ENCODE measurements at places on chromosomes 1 and 21.

- DNase-seq: no peak
These were observed 116.2 kb downstream of the HMCN1 start for GRCh38 chr1:185850366-185850765.

- no peak for DNase-seq
These were observed 339.1 kb downstream of the PTPRC start for GRCh38 chr1:198977909-198978308.

DNA sequence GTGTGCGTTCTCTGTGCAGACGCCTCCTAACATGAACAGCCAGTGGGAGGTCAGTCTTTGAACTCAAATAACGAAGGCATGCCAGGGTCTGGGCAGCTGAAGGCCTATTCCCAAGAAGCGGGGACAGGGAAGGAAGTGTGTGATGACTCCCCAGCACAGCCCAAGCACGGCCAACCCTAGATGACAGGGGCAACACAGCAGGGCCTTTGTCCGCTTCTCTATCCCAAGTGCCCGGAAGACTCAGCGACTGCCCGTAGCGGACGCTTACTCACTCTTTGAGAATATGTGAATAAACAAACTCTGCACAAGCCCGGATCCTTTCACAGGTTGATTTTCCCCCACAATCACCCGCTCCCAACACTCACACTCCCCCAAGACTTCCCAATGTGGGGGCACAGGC lies 11.2 kb downstream of the C1orf198 start:
- no peak for DNase-seq

- DNase-seq: no peak
These were observed 48.2 kb downstream of the COQ8A start for GRCh38 chr1:226988334-226988666.

GRCh38 chr1:159185121-159185520 lies 13.7 kb downstream of the CADM3 start:
- DNase-seq: no peak

GRCh38 chr1:110494522-110495406 lies 24.2 kb downstream of the KCNA10 start:
- DNase-seq: no peak

DNA sequence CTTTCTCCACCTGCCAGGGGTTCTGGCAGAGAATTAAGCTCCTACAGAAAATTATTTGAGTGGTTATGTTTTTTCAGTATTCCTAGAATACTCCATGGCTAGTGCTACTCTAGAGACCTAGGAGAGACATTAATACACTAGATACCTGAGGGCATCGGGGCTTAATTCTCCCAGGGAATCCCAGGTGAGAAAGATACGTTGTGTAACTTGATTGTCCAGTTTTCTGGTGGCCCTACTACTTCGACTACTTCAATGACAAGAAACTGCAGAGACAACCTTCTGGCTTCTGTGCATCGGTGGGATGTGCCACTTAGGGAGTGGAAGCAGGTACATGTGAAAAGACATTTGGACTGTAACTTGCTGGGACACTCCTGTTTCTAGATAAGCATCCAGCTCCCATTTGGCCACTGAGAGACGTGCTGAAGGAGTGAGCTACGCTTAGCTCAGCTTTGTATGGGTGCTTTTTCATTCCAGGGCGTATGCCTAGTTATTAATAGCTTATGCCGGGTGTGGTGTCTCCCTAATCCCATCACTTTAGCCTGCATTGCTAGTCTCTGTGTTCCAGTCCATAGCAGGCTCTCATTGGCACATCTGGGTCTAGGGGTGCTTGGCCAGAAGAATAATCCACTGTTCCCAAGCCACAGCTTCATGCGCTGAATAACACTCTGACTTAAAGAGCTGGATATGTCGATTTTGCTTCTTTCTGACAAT lies 300.7 kb downstream of the SIPA1L2 start:
- DNase-seq: no peak

DNA sequence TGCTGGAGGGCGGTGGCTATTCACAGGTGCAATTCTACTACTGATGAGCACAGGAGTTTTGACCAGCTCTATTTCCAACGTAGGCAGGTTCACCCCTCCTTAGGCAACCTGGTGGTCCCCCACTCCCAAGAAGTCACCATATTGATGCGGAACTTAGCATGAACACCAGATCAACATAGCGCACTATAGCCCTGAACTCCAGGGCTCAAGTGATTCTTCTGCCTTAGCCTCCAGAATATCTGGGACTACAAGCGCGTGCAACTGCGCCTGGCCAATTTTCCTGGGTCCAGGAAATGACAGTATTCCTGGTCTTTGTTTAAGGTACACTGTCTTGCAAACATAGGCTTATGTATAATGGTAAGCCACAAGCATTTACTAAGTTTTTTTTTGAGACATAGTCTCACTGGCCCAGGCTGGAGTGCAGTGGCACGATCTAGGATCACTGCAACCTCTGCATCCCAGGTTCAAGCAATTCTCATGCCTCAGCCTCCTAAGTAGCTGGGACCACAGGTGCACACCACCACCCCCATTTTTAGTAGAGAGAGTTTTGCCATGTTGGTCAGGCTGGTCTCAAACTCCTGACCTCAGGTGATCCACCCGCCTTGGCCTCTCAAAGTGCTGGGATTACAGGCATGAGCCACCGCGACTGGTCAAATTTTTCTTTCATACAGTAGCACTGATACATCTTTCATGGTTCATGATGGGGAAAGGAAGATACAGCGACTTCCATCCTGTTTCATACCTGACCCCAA lies 12.6 kb downstream of the MCL1 start:
- DNase-seq: no peak

DNA sequence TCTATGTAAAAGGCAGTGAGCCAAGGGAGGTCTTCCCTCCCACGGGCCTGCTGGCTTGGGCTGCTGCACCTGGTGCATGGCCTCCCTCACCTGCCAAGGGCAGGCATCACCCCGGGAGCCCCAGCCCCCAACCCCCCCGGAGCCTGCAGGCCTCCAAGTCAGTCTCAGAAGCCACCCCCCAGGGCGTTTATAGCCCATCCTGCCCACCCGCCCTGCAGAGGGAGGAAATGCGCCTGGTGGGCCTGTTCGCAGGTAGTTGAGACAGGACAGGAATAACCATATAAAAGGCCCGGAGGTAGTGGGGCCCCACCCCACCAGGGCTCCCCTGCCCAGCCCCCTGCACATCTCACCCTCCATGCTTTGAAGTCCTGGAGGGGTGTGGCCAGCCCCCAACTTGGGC lies 18.2 kb upstream of the ARF1 start:
- no peak for DNase-seq

- DNase-seq: no peak
These were observed 28.1 kb downstream of the VANGL1 start for GRCh38 chr1:115669886-115670285.

DNA sequence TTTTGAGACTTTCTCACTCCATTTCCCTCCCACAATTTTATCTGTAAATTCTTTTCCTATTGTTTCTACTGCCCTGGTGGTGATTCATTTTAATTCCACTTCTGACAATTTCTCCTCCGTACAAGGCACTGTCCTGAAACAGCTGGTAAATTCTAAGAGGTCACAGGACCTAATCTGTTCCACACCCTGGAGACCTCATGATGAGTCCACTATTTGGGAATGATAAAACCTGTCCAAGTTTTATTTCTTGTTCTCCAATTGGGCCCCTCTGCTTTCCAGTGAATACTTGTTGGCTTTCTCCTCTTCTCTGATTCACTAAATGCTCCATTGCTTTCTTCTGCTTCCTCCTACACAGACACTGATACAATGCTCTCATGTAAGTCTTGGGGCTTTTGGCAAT lies 343.1 kb upstream of the DUSP10 start:
- no peak for DNase-seq

DNA sequence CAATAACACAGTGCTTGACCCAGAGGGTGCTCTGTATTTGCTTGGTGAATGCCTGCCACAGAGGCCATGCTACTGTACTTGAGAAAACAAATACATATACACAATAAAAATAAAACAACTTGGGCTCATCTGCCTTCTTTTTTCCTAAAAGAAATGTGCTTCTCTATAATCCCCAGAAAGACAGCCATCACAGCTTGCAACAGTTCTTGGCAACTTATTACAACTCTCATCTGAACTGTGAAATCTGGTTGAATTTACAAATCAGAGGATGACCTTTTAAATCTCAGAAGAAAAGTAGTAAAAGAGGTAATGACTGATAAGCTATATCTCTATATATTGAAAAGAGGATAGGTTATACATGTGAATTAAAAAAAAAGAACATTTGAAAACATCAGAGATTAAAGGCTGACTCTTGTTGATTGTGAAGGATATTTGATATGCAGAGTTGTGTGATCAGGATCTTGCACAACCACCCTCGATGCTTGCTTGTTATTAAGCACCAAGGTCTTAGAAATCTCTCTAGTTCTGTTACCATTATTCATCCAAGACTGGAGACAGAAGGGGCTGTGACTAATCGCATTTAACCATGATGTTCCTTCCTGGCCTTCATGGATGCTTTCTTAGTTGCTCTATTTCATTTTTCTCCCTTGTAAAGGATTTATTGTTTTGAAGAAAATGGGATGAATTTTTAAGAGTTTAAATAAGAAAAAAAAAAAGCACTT lies 213.4 kb downstream of the APP start:
- DNase-seq: no peak

DNA sequence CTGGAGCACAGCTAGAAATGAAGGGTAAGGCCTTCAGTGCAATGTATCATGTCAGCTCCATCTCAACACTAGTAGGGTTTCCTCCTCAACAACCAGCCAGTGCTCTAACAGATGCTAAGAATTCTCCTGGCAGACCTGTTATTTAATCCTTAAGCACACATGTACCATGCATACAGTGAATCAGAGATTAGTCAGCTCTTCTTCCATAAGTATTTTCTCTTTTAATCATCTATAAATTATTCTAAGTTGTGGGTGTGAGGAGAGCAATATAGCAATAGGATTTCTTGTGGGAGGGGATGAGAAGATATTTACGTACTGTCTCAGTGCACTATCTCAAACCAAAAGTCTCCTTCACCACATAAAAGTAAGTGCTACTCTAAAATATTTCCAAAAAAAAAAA lies 95.3 kb downstream of the COP1 start:
- DNase-seq: no peak

DNA sequence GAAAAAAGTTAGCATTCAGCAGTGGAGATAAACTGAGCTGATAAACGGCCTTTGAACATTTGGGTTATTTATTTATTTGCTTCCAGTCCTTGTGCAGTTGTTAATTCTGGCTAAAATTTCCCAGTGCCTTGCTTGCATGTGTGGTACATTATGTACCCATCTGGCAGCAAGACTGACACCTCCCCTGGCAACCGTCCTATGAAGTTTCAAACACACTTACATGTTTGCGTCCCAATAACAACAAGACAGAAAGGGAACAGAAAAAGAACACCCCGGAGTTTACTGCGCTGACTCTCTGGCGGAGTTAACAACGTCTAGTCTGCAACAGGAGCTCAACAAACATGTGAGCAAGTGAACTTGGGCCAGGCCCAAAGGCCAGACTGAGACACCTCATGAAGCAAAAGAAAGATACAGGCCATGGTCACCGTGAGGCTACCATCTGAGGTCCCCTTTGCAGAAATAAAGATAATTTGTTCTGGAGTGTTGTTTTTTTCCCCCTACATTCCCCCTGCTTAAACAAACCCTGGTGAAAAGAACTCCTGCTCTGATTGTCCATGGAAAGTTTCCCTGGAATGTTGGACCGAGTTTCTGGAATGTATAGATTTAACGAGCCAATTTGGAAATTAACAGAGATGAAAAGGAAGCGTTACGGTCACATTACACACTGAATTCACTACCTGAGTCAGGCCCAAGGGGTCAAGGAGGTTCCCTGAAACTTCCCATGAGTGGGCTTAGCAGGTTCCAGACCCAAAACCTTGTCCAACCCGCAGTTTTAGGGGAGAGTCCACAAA lies 33.4 kb downstream of the TRABD2B start:
- DNase-seq: no peak

DNA sequence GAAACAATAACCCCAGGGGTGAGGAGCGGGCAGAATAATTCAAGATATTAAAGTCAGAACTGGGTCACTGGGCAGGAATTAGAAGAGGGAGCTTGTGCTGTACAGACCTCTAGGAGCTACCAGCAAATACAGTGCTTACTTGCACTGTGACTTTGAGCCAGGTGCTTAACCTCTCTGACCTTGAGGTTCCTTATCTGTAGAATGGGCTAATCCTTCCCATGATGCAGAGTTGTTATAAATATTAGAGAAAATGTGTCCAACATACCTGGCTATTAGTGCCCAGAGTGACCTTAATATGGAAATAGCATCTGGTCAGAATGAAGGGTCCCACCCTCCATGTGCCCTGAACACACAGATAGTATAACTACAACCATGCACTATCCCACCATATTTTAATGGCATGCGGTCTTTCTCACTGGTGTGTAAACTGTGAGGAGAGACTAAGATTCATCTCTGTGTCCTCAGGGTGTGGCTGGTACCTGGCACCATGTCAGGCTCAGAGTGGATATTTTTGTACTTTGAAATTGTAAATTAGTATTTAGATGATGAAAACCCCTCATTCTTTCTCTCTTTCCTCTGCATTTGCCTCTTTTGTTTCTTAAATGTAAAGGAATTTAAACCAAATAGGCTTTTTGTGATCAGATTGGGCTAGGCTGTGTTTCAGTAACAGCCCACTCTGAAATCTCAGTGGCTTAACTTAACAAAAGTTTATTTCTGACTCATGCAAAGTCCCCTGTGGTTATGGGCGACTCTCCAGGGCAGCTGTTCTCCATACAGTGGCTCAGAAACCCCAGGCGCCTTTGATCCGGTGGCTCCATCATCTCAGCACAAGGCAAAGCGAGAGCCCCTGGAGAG lies 60.0 kb upstream of the ROR1 start:
- DNase-seq: no peak

GRCh38 chr21:24594082-24594481 lies 1013.2 kb downstream of the MRPL39 start:
- DNase-seq: no peak

DNA sequence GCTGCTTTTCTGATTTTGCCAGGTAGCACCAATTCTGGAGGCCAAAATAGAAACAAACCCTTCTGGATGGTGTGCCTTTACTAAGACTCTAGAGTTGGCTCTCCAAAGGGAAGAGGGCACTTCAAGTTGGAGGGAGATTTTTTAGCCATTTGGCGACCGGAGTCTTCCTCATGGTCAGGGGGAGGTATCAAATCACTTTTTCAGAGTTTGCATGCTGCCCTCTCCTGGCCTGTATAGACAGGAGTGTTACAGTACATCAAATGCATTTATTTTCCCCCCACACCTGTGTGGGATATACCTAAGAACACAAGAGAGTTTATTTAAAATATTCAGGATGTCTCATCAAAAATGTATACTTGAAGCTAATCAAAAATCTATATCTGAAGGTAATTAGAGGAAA lies 3.2 kb downstream of the GREM2 start:
- no peak for DNase-seq

DNA sequence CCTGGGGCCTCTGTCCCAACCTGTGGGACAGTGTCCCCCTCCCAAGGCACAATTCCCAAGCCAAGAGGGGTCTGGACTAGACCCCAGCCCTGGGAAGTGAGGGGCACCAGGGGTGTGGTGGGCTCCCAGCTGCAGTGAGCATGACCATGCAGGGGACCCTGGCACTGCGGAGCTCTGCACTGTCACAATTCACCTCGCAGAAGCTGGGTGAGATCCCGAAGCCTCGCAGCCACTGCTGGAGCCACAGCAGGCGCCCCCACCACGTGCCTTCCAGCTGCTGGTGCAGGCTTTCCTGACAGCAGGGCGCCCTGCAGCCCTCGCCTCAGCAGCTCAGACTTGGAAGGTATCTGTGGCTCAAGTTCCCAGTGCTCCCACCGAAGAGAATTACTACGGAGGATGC lies 10.0 kb upstream of the SRARP start:
- DNase-seq: no peak

GRCh38 chr1:220877377-220878095 lies 1.7 kb upstream of the HLX start:
- DNase-seq: no peak

GRCh38 chr21:42129300-42130266 lies 58.5 kb downstream of the UMODL1 start:
- no peak for DNase-seq

GRCh38 chr1:50415235-50416149 lies 7.8 kb downstream of the DMRTA2 start:
- no peak for DNase-seq

Measured in forelimb muscle (tissue), 1 donor.